ENCODE measurements at places on chromosomes 12 and 14.

DNA sequence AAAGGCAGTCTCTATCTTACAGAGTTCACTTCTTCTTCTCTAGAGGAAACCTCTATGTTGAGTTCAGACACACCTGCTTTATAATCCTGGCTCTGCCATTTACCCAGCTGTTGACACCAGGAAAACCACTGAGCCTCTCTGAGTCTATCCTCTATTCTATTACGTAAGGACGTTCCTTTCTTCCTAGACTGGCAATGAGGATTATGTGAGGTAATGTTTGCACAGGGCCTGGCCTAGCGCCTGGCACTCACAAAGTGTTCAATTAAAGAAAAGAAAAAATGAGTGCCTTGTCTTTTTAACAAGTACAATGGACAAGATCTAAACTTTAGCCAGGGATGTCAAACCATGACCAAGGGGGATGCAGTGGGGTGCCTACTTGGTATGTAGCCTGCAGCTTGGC, 641.9 kb upstream of the TBX3 start:
- DNase-seq = no peak

- DNase-seq = no peak
Measured at GRCh38 chr14:89956661-89957009, 908 bp downstream of the TDP1 start.

GRCh38 chr12:5927732-5928516, 17.1 kb downstream of the ANO2 start:
- no peak for DNase-seq

DNA sequence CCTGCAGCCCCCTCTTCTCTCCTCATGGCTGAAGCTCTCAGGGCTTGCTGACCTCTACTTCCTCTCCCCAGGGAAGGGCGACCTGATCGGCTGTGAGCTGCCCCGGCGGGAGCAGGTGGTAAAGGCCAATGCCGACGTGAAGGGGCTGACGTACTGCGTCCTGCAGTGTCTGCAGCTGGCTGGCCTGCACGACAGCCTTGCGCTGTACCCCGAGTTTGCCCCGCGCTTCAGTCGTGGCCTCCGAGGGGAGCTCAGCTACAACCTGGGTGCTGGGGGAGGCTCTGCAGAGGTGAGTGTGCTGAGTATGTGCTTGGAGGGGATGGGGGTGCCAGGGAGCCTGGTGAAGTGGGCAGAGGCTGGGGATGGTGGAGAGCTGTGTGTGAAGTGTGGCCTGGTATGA, 13.7 kb downstream of the MCRS1 start:
- no peak for DNase-seq

GRCh38 chr14:53218161-53218560, 65.0 kb upstream of the DDHD1 start:
- no peak for DNase-seq

GRCh38 chr12:67504026-67504425, 144.5 kb upstream of the DYRK2 start:
- no peak for DNase-seq

GRCh38 chr14:78178971-78179370, 8.8 kb downstream of the NRXN3 start:
- DNase-seq = no peak

DNA sequence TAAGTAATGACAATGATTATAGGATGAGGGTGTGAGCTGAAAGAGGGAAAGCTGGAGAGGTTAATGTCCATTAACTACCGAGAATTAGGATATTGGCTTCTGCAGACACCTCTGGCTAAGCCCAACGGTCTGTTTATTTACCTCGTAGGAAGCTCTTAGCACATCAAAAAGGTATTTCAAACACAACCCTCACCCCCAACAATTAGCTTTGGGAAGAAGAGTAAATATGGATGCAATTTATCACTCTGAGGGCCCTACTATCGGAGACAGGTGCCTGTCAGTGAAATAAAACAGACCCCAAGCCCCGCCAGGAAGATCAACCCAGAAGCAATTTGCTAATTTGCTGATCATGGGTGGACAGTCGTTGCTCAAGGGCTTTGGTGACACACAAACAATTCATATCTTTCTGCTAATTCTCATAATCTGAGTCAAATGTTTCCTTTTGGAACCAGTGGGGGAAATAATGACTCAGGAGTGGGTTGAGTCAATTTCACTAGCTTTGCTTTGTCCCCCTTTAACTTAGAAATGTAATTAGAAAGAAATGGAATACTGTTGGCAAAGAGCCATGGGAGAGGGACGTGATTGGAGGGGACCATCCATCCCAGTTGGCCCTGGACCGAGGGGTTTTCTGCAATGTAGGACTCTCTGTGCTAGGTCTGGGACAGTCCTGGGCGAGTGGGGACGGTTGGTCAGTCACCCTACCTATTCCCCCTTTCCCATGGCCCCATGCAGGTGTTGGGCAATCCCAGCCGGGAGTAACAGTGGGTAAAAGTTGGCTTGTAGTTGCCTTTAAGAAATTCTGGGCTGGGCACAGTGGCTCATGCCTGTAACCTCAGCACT, 99.1 kb upstream of the MED13L start:
- DNase-seq = no peak

GRCh38 chr14:94601884-94602391, 10.3 kb upstream of the SERPINA3 start:
- peak; percentile 44 for DNase-seq

- DNase-seq = peak; percentile 55
Measured at GRCh38 chr14:68788996-68789820, 3.7 kb downstream of the ZFP36L1 start.

- DNase-seq = no peak
Measured at GRCh38 chr12:26273811-26274210, 78.4 kb downstream of the SSPN start.

- DNase-seq = no peak
Measured at GRCh38 chr12:120571299-120571698, 9.9 kb downstream of the POP5 start.

DNA sequence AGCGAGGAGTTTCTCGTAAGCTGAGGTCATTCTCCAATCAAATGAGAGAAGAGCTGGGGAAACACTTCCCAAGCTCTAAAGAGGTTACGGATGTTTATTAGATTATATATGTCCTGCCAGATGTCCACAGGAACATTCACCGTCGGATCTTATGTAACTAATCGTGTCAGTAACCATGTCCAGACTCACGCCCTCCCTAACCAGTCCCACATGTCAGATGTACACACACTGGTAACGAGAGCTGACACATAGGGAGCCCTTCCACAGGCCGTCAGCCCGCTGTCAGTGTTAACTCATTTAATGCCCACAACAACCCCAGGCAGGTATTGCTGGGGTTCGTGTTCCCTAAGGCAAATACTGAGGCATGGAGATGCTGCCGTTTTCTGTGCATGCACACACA, 223.7 kb upstream of the RTL1 start:
- no peak for DNase-seq

DNA sequence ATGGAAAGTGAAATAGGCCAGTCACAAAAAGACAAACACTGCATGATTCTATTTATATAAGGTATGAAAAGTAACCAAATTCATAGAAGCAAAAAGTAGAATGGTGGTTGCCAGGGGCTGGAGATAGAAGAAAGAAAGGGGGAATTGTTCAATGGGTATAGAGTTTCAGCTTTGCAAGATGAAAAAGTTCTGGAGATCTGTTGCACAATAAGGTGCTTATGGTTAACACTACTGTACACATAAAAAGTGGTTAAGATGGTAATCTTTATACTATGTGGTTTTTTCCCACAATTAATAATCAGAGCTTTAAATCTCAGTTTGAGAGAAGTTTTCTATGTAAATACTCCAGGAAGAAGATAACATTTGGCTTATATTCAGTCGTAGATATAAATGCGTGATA, 73.4 kb downstream of the SLC38A4 start:
- DNase-seq = no peak

DNA sequence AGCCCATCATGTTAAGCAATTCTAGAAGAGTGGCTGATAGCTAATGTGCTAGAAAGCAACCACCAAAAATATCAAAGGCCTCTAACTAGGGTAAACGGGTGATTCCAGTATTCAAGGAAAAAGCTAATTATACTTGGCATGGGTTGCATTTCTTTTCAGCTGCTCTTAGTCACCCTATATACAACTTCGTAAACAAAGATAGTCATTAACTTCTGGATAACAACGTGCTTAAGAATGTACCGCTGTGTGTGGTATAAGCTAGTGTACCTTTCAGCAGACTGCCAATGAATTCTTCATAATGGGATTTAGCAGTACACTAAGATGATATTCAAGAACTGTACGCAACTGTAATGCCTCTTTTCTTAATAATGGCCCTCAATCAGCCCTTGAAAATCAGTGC, 42.2 kb upstream of the SLC6A13 start:
- no peak for DNase-seq
